ENCODE measurements at places on chromosomes 12 and 14.

GRCh38 chr12:124613151-124613585 is 45.8 kb upstream of the NCOR2 start:
- no peak for DNase-seq

- DNase-seq, result no peak
Measured at GRCh38 chr14:35766700-35767082, 42.4 kb downstream of the RALGAPA1 start.

DNA sequence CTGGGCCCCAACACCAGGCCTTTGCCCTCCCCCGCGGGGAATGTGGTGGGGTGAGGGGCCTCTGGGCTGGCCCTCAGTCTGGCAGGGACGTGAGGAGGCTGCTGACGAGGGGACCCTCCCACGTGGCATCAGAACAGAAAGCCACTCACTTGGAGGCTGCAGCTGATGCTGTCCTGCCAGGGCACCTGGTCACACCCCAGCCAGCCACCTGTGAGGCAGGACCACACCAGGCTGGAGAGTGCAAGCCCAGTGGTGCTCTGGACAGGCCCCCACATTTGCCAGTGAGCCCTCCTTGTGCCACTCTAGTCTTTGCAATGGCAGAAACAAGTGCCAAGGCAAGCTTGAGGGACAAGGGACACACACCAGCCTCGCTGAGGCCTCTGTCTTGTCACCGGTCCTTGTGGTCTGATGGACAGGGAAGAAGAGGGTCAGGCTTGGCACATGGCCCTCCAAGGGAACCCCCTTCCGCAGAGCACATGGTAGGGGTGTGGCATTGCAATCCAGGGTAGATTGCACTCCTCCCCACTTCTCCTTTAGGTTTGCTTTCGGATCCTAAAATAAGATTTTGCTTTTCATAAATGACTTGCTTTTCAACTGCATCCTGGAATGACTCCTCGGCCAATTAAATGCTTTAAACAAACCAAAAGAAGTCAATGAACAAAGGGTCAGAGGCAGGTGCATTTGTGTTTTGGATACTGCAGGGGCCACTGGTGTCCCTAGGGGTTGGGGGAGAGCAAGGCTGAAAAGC is 53.7 kb downstream of the CCDC88C start:
- no peak for DNase-seq

- no peak for DNase-seq
Measured at GRCh38 chr12:28135801-28136439, 54.3 kb upstream of the CCDC91 start.

DNA sequence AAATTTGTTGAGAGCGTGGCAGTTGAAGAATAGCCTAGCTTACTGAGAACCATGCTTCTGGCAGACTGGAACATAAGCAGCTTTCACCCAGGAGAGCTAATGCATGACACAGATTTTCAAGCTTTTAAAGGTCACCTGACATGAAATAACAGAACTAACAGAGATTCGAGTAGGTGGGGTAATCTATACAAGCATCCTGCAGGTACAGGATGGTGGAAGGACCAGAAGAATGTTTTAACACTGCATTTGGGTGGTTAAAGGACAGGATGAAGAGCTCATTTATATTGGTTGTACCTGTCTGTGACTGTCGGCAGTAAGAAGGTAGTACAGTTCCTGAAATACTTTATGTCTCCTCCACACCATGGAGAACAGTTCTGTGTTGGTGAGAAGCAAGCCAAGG is 8.9 kb downstream of the PELI2 start:
- no peak for DNase-seq

DNA sequence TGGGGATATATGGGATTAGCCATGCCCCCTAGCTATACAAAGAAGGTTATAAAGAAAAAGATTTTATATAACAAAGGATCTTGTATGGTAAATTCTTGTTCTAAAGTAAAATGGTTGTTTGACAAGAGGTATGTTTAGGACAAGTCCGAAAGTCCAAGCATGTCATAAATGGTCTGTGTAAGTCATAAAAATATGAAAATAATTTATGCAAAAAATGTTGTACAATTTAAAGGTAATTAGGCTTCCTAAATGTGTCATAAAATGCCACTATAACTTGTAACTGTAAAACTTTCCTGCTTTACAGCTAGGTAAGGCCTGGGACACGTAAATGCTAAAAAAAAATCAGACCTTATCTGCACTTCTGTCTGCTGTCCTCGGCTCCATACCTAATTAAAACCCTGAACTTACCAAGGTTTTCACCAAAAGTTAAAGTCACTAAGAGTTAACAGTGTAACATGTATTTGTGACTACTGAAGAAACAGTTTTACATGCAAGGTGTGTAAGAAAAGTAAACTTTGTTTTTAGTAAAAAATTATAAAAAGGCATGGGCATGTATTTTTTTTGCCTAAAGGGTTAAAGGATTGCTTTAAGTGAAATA is 110.0 kb upstream of the RESF1 start:
- DNase-seq, result no peak

GRCh38 chr14:104157016-104157928 is 18.9 kb downstream of the KIF26A start:
- no peak for DNase-seq

DNA sequence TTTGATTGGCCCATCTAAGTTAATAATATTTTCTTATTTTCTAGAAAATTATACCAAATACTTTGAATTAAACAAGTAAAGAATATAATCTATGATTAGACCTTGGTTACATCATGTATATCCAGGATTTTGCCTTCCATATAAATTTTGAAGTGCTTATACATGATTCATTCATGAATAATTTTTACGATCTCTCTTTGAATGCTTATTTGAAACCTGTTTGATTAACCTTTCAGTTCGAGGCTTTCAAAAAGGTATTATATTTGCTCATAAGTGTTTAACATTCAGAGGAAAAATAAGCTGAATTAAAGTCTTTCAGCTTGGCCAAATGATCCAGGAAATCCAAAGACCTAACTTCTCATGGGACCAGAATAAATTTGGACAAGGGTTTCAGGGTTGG is 495.2 kb upstream of the GARIN6 start:
- DNase-seq, result no peak

- no peak for DNase-seq
Measured at GRCh38 chr14:76500011-76500410, 124.1 kb downstream of the ESRRB start.

DNA sequence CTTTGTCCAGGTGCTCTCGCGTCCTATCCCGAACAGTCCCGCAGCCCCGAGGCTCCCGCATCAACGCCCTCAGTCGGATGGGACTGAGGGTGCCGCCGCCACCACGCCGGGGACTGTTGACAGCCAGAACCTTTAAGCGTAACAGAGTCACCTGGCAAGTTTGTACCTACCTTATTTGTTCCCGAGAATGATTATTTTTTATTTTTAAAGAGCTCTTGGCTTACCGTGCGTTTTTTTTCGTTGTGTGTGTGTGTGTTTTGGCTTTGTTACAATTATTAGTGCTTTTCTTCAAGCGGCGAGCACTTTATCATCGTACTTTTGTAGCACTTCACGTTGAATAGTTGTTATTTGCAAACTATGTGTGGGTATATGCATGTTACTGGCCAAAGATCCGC is 463 bp downstream of the COA8 start:
- no peak for DNase-seq

Data from central memory CD4-positive, alpha-beta T cell (primary cell).